Activated CD4-positive, alpha-beta T cell treated with anti-CD3 and anti-CD28 coated beads, Interleukin-2, Interleukin-4, amounts not matched to agents 100 ng/mL and 50 ng/mL, durations not matched to agents 16 hours and 8 hours (primary cell): ENCODE measurements at places on chromosomes 2 and 18.

DNA sequence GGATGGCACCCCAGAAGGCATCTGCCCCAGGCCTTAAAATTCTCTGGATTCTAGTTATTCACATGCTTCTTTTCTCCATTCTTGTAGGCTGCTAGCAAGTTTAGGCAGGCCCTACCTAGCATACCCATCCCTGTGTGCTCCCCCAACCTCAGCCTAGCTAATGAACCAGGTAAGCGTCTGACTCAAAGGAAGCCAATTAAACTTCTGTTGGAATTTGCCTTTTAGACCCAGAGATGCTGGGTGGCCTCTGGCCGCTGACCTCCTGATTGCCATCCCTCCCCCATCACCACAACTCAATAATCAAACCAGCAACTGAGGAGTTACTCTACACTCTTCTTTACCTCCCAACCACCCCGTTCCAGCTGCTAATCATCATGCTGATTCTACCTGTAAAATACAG is 19.0 kb upstream of the CEP68 start:
- DNase-seq: no peak

- DNase-seq: no peak
Observed at GRCh38 chr18:62426191-62426488, 96.7 kb upstream of the ZCCHC2 start.

- no peak for DNase-seq
Observed at GRCh38 chr18:73408469-73408868, 540.7 kb upstream of the NETO1 start.

GRCh38 chr2:104574367-104574766 is 279.5 kb upstream of the POU3F3 start:
- DNase-seq: no peak

DNA sequence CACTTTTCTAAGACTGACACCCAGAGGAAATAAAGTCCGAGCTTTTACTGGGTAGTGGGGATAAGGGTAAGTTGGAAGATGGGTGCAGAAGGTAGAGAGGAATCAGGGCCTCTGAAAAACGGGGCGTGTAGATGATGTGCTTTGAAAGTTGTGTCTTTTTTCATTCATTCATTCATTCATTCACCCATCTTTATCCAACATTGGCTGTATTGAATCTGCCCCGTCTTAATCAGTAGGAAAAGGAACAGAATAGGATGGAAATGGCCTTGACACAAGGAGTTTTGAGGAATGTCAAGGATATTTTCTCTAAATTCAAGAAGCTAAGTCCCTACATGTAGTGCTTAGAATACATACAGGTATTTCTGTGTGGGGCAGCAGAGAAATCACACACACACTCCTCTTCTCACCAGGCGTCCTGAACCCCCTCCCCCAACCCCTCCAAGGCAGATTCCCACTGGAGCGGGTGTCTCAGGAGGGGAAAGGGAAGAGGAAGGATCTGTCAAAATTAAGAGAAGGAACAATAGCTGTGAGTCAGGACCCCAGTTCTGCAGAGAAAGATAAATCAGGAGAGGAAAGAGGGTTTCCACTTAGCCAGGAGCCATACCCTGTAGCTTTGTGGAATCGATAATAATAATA is 13.9 kb downstream of the DYSF start:
- no peak for DNase-seq

DNA sequence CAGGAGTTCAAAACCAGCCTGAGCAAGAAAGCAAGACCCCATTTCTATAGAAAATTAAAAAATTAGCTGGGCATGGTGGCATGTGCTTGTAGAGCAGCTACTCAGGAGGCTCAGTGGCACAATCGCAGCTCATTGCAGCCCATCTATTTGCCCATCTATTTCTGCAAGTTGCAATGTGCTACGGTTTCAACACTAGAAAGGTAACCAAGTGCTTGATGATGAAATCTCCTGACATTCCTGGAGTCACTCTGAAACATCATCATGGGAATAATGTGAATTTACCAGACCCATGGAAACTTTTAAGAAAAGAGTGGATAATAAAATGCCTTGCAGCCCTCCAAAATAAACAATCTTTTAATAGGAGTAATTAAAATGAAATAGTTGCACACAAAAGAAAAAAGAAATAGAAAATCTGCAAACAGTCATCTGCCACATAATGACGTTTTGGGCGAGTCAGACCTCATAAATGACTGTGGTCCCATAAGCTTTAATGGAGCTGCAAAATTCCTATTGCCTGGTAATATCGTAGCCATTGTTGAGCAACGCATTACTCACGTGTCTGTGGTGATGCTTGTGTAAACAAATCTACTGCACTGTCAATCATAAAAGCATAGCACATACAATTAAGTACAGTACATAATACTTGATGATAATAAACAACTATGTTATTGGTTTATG is 46.6 kb upstream of the AMMECR1L start:
- DNase-seq: no peak

GRCh38 chr18:39215920-39216319 is 1650.3 kb upstream of the CELF4 start:
- DNase-seq: no peak

- DNase-seq: no peak
Observed at GRCh38 chr2:216733046-216733445, 37.7 kb upstream of the IGFBP5 start.

- no peak for DNase-seq
Observed at GRCh38 chr18:65942104-65942503, 191.3 kb downstream of the CDH7 start.

DNA sequence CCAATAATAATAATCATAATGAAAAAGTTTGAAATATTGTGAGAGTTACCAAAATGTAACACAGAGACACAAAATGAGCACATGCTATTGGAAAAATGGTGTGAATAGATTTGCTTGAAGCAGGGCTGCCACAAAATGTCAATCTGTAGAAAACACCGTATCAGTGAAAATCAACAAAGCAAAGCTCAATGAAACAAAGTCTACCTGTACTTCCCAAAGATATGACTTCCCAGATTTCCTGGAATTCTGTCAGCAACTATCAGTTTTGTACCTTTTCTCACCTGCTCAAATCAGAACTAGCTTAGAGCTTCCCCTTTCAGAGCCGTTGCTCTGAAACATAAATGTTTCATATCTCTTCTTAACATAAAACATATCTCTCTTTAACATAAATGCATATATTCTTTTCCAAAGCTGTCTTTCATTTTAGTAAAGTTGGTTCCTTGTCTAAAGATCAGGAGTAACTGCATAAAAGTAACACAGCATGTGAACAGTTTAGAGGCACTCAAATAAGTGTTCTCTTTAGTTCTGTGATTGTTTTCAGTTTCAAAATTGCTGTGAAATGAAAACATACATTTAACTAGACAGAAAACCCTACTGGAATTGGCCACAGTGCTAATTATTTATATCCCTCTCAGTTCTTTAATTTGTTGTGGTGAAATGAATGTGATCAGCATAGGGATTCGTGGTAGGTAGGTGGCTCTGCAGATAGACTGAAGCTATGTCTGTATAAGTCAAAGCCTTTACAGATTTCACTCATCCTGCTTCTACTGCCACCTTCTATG is 262.5 kb downstream of the KCNJ3 start:
- DNase-seq: no peak

- DNase-seq: peak; percentile 24
Observed at GRCh38 chr2:200479692-200480265, 30.1 kb downstream of the KCTD18 start.

- DNase-seq: no peak
Observed at GRCh38 chr2:158182676-158183295, 81.1 kb downstream of the UPP2 start.
